Cerebellar nuclear complex (tissue), 1 donor: ENCODE measurements at places on chromosomes 2 and 18.

- no peak for DNase-seq
Measured at GRCh38 chr2:42547014-42547413, 21.4 kb upstream of the MTA3 start.

- DNase-seq, result no peak
Measured at GRCh38 chr2:60963190-60963589, 54.3 kb upstream of the PEX13 start.

DNA sequence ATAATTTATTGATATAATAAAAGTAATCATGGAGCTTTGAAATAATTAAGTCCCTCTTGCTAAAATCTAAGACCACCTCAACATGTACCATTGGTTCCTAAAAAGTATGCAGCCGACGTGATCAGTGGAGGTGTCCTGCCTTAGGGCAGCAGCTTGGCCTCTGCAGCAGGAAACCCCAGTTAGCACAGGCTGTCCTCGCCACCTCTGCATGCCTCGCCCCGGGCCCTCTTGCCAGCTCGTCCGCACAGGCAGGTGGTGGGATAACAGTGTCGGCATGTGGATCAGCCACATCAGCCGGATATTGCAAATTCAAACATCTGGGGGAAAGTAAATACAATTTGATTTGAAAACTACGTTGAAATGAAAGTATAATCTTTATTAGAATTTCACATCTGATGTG lies 22.9 kb downstream of the COA5 start:
- DNase-seq, result no peak

DNA sequence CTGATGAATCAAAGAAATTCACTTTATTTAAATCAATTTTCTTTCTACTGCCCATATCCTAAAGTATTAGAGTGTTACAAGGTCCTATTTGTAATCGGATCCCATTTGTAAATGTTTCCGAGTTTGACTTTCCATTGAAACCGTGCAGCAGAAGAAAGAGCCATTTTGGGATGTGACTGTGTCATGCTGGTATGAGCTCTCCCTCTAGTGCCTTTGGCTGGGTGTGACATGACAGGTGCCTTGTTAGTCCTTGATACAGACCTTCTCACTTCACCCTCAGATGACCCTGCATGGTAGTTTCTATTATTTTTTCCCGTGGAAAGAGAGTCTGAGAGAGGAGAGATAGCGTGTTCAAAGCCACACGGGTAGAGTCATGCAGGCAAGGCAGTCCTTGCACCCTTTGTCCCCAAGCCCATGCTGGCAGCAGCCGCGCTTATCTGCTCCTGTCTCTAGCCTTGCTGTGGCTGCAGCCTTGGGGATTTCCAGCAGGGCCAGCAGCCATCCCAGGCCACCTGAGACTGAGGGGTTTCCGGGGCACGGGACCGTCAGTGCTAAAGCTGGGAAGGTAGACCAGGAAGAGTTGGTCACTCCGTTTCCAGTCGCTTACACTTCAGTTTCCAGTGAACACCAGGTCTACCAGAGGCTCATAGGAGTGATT lies 21.4 kb downstream of the CHMP1B start:
- DNase-seq, result no peak

- no peak for DNase-seq
Measured at GRCh38 chr2:235024191-235024860, 72.5 kb downstream of the SH3BP4 start.

GRCh38 chr18:21636769-21637168 lies 24.7 kb downstream of the SNRPD1 start:
- DNase-seq, result no peak

GRCh38 chr2:138831691-138832090 lies 51.5 kb upstream of the NXPH2 start:
- DNase-seq, result no peak

- DNase-seq, result no peak
Measured at GRCh38 chr2:211468877-211469663, 912.7 kb downstream of the CPS1 start.

- no peak for DNase-seq
Measured at GRCh38 chr2:162433491-162433890, 89.6 kb downstream of the GCA start.

DNA sequence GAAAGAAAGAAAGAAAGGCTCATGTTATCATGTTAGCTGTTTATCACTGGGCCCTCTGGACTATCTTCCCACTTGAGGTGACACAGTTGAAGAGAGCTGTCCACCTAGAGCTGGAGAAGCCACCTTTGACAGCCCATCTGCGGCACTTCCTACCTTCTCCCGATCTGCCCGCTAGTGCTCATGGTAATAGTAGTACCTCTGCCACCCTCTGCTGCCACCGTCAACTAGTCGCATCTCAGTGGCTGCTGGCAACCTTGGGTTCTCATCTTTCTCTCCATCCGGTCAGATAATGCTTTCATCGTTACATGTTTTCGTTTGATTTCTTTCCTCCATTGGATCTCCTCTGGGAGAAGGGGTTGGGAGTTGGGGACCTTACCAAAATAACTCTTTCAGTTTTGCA lies 63.2 kb upstream of the COPS8 start:
- no peak for DNase-seq

- DNase-seq, result no peak
Measured at GRCh38 chr18:8696749-8697211, 8.6 kb upstream of the MTCL1 start.

- no peak for DNase-seq
Measured at GRCh38 chr2:168490015-168490874, 34.2 kb downstream of the CERS6 start.

DNA sequence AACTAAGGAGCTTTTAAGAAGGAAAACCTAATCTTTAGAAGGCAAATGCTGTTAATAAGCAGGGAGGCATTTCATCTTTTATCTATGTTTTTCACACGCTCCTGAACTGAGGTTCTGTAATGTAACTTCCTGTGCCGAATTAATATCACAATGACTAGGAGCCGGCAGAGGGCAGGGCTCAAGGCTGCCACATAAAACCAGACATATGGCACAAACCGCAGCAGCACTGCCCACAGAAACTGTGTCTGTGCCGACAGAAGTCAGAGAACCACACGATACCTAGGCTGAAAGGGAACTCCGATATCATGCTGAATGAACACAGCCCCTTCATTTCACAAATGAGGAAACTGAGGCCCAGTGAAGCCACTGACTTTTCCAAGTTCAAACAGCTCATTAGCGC lies 112.1 kb downstream of the EIPR1 start:
- DNase-seq, result no peak

- no peak for DNase-seq
Measured at GRCh38 chr2:189076120-189076519, 101.9 kb downstream of the COL3A1 start.

DNA sequence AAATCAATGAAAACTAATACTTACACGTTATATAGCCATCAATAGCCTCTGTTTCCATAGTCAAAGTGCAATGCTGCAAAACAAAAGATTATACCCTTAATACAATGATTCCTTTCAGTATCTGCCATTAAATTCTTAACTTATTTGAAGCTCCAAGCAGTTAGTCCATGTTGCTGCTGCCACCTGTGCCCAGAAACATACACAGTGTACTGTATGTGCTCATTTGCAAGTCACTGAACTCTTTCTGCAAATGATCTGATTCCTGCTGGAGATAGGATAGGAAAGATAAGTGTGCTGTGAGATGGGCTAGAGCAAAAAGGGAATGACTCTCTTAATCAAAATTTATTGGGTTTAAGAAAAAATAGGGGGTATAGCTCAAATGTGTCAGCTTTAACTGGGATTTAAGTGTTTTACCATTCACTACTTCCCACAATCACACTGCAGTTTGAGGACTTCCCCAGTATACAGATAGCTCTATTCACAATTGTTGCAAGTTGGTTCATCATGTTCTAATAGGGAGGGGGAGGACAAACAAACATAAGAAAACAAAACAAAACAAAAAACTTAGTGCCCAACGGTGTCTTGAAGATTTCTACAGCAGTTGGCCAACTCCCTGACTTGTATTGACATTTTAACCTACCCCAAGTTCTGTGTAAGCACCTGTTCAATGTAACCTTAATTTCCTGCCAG lies 2.7 kb downstream of the IKZF2 start:
- no peak for DNase-seq

DNA sequence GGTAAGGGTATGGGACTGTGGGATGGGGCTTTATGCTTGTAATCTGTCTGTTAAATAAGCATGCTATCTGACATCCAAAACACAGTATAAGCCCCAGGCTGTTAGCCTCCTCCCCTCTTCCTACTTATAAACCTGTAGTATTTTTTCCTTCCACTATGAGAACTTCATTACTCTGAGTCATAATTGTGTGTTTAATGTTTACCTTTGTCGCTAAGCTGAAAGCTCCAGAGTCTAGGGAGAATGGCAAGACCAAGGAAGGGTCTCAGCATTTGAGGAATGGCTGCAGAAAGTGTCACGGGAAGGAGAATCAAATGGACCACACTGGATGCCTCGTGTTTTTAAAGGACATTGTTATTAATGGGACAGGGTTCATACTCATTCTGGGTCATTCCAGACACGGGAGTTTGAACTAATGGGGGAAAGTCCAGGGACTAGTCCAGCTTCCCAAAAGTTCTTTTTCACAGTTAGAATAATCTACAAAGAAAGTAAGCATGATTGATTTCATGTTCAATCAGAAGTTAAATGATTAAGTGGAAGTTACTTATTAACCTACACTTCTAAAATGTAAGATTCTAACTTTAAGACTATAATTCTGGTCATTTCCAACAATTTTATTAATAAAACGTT lies 292.2 kb downstream of the AFF3 start:
- DNase-seq, result no peak

- DNase-seq, result no peak
Measured at GRCh38 chr2:64905338-64906024, 83.7 kb upstream of the SLC1A4 start.

GRCh38 chr2:156110890-156111289 lies 221.6 kb downstream of the NR4A2 start:
- no peak for DNase-seq

- DNase-seq, result no peak
Measured at GRCh38 chr2:232332940-232333259, 45.7 kb upstream of the ALPP start.

- no peak for DNase-seq
Measured at GRCh38 chr2:82124629-82125028, 1820.1 kb upstream of the LRRTM1 start.

DNA sequence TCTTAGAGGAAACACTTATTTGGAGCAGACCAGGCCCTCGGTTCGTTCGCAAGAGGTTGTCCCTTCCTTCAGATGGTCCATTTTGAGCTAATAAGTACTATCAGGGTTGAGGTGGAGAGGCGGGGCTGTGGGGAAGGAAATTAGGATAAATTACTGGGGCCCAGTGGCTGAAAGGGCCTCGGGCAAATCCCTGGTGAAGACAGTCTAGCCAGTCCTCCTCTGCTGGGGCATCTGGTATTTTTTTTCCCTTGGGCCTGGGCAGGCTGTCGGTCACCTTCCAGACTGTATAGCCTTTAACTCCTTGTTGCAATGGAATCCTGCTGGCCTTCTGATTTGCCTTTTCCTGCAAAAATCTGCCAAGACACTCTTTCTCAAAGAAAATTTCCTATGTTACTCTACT lies 1.7 kb upstream of the MYO3B start:
- no peak for DNase-seq

DNA sequence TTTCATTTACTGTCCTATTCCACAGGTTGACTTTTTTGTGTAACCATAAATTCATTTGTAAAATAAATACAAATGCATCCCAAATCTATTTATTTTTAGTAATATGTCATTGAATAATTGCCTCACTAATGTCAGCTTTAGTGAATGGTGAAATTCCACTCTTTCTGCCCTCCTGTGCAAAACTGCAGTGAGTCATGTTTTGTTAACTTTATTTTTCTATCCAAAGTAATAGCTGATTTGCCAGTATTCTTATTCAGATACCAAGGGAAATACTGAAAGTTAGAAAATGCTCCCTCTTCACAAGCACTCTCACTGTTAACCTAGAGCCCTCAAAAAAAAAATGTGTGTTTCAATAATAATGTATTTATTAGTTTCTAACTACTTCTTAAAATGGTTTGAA lies 322.8 kb downstream of the RIT2 start:
- no peak for DNase-seq

- no peak for DNase-seq
Measured at GRCh38 chr2:237444071-237444470, 30.1 kb upstream of the COL6A3 start.

DNA sequence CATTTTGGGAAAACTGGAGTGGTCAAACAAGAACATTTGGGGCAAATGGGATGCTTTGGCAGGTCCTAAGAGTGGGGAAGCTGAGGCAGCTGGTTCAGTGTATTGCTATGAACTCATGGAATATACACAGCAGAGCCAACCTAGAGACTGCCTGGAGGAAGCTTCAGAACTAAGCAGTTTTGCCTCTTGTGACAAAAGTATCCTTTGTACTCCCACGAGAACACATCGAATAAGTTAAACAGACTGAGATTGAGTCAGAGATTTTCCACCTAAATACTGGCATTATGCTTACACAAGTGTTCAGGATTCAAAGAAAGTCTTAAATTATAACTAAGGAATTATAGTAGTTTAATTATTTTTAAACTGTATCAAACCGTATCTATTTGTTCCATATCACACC lies 5.2 kb upstream of the ARMC9 start:
- DNase-seq, result no peak

- DNase-seq, result no peak
Measured at GRCh38 chr2:238264072-238264460, 24.2 kb upstream of the HES6 start.

GRCh38 chr18:56738184-56738583 lies 87.0 kb downstream of the WDR7 start:
- no peak for DNase-seq

DNA sequence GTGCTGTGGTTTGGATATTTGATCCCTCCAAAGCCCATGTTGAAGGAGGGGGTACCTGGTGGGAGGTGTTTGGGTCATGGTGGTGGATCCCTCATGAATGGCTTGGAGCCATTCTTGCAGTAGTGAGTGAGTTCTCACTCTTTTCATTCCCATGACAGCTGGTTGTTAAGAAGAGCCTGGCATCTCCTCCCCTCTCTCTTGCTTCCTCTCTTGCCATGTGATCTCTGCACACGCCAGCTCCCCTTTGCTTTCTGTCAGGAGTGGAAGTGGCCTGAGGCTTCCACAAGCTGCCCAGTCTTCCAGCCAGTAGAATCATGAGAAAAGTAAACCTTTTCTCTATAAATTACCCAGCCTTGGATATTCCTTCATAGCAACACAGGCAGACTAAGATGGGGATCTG lies 8.6 kb downstream of the ADD2 start:
- DNase-seq, result no peak

- DNase-seq, result no peak
Measured at GRCh38 chr18:45066886-45067285, 386.2 kb downstream of the SETBP1 start.

GRCh38 chr18:45276878-45277277 lies 338.4 kb upstream of the SLC14A2 start:
- no peak for DNase-seq
